ENCODE measurements at places on chromosomes 7 and 10.

- H3K4me3 ChIP-seq = no peak overlapping the region
- H3K4me1 ChIP-seq = peaks cover under 1% of the 10 kb centered on the region
- H3K27ac ChIP-seq = no peak overlapping the region
- H3K27me3 ChIP-seq = no peaks in the 10 kb centered on the region
- no peak for DNase-seq
Observed at GRCh38 chr7:95594185-95594584, 2.1 kb downstream of the PDK4 start.

- H3K4me1 ChIP-seq = peaks cover 10% of the 10 kb centered on the region
- H3K4me3 ChIP-seq = peak overlapping the region; percentile 60
- no peaks in the 10 kb centered on the region for H3K27me3 ChIP-seq
- H3K27ac ChIP-seq = no peak overlapping the region
Observed at GRCh38 chr7:156998988-156999957, 11.2 kb downstream of the MNX1 start.

- H3K36me3 ChIP-seq = no peaks in the 10 kb centered on the region
- no peak overlapping the region for H3K27ac ChIP-seq
- no peak for DNase-seq
- no peak overlapping the region for H3K4me3 ChIP-seq
- peaks cover 42% of the 10 kb centered on the region for H3K27me3 ChIP-seq
Observed at GRCh38 chr7:39386718-39387117, 179.5 kb upstream of the YAE1 start.

- H3K36me3 ChIP-seq = no peaks in the 10 kb centered on the region
- no peaks in the 10 kb centered on the region for H3K27me3 ChIP-seq
- no peak for DNase-seq
- peaks cover 14% of the 10 kb centered on the region for H3K4me1 ChIP-seq
Observed at GRCh38 chr10:70272925-70273316, 10.9 kb downstream of the NPFFR1 start.

DNA sequence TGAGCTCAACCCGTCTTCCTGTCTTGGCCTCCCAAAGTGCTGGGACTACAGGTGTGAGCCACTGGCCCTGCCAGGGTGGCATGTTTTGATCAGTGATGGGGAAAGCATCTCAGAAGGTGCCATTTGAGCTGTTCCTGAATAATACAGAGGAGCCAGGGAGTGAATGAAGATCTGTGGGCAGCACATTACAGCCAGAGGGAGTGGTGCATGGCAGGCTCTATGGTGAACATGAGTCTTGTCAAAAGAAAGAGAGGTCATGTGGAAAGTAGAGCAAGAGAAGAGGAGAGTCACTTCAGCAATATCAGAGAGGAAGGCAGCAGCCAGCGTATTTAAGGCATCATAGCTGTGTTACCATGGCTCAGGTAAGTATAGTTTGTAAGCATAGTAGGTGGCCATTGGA, 275.7 kb upstream of the LRGUK start:
- H3K27me3 ChIP-seq = no peaks in the 10 kb centered on the region
- DNase-seq = no peak
- peaks cover 11% of the 10 kb centered on the region for H3K36me3 ChIP-seq
- H3K4me3 ChIP-seq = no peak overlapping the region
- H3K4me1 ChIP-seq = peaks cover 44% of the 10 kb centered on the region
- peak overlapping the region; percentile 6 for H3K27ac ChIP-seq

DNA sequence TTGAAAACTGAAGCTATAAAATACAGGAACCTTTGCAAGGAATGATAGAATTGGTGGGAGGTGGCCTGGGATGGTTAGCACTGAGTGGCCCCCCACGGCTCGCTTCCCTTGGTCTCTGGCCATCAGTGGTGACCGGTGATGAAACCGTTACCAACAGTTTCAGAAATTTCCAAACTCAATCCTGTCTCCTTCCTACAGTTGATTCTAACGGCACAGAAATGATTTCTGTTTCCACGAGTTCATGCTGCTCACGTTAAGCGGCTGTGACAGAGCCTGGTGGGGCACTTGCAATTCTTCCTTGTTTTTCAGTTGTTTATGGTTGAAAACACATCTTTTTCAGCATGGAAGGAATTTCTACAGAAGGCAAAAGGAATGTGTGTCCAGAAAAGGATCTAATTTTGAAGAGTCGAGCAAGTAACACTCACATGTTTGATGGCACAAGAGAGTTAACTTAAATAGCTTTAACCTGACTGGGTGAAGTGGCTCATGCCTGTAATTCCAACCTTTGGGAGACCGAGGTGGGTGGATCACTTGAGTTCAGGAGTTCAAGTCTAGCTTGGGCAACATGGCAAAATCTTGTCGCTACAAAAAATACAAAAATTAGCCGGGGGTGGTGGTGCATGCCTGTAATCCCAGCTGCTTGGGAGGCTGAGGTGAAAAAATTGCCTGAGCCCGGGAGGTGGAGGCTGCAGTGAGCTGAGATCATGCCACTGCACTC, 100.1 kb downstream of the DNAJB6 start:
- H3K27me3 ChIP-seq = no peaks in the 10 kb centered on the region
- H3K4me1 ChIP-seq = no peaks in the 10 kb centered on the region
- no peak overlapping the region for H3K27ac ChIP-seq
- peaks cover 14% of the 10 kb centered on the region for H3K36me3 ChIP-seq
- H3K4me3 ChIP-seq = no peak overlapping the region

DNA sequence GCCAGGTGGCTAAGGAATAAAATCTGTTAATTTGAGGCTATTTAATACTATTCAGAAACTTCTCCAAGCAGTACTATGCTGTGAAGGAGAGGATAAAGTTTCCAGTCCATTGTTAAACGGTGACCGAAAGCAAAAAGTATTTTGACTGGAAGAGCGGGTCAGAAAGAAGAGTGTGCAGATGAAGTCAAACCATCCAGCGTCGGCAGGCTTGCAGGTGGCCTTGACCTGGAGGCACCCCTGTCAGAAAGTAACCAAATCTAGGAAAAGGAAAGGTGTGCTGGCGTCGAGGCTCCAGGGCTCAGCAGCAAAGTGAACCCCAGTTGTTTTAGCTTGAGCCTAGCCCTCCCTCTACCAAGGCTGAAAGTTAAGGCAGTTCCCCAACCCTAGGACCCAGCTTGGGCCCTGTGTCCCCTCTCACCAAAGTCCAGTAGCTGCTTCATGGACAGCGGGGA, 544 bp downstream of the PDK4 start:
- no peaks in the 10 kb centered on the region for H3K27me3 ChIP-seq
- peak overlapping the region; percentile 73 for H3K4me3 ChIP-seq
- no peak for DNase-seq
- peak overlapping the region; percentile 74 for H3K27ac ChIP-seq

DNA sequence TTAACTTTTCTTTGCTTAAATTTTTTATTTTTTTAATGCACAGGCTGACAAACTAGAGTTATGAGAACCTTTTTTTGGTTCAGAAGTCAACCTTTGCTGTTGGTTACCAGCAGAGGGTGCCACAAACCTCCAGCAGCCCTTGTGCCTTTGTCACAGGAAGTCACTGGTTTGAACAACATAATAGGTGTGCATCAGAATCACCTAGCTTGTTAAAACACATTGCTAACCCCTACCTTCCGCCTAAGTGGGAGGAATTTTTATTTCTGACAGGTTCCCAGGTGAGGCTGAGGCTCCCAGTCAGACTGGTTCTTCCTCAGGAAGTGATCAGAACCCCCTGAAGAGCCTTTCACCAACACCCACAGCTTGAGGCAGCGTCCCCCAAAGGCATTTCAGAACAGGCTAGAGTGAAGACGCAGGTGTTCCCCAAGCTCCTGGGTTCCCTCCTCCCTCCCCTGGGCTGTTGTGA, 22.6 kb upstream of the VDAC2 start:
- H3K4me3 ChIP-seq = no peak overlapping the region
- H3K27ac ChIP-seq = no peak overlapping the region
- H3K27me3 ChIP-seq = no peaks in the 10 kb centered on the region
- peak; percentile 77 for DNase-seq

GRCh38 chr10:80694930-80695329, 157.2 kb downstream of the SH2D4B start:
- no peaks in the 10 kb centered on the region for H3K36me3 ChIP-seq
- no peak overlapping the region for H3K27ac ChIP-seq
- no peaks in the 10 kb centered on the region for H3K4me1 ChIP-seq
- peaks cover 76% of the 10 kb centered on the region for H3K27me3 ChIP-seq

- H3K4me3 ChIP-seq = no peak overlapping the region
- H3K27ac ChIP-seq = no peak overlapping the region
- DNase-seq = no peak
- H3K4me1 ChIP-seq = peaks cover 13% of the 10 kb centered on the region
Observed at GRCh38 chr7:143300959-143301935, 13.1 kb downstream of the CASP2 start.

DNA sequence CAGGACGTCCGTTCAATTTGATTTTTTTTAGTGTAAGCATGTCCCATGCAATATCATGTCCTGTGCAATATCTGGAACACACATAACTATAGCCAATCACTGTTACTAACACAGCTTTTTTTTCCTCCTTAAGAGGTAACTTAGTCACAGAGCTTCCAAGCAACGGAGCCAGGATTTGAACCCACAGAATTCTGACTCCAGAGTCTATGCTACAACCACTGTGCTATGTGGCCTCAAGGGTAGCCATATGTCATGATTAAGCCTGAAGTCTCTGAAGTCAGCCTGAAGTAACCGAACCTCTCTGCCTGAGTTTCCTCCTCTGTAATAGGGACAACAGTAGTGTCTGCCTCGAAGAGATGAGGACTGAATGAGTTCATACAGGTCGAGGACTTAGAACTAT, 42.2 kb upstream of the TCF7L2 start:
- H3K36me3 ChIP-seq = peaks cover 4% of the 10 kb centered on the region
- DNase-seq = no peak
- no peak overlapping the region for H3K4me3 ChIP-seq

DNA sequence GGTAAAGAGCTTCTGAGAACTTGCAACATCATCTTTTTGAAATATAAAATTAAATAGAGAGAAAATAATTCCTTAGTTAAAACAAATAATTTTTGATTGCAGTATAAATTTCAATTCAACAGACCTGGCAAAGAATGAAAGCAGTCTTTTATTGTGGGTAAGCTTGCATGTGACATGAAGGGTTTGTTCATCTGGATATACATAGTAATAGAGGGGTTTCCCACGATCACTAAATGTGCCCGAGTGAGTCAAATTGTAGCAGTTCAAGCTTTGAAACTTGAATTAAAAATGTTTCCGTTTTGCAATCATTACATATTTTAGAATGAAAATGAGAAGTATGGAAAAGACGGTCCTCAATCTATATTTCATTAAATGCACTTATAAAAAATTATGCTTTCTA, 658.4 kb upstream of the MBL2 start:
- no peak overlapping the region for H3K27ac ChIP-seq
- DNase-seq = no peak
- no peak overlapping the region for H3K4me3 ChIP-seq
- no peaks in the 10 kb centered on the region for H3K4me1 ChIP-seq
